Activated T-cell treated with anti-CD3 and anti-CD28 coated beads, Interleukin-2, amount 50 U/mL, for 72 hours (primary cell): ENCODE measurements at places on chromosomes 5 and 9.

GRCh38 chr5:142952229-142952628 lies 182.1 kb downstream of the ARHGAP26 start:
- no peak for DNase-seq

DNA sequence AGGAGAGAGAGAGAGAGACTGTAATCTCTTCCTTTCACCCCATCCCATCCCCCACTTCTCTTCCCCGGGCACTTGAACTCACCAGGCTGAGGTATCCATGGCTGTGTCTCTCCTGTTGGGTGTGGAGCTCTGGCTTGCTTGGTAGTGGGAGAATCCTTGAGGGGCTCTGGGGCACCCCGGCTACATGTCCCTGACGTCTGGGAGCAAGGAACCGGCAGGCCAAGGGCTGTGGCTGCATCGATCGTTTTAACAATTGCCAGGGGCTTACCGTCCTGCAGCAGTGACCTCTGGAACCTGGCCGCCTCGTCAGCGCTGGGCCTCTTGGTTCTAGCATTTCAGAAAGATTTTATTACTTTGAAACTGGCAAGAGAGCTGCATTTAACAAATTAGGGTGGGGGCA lies 30.0 kb downstream of the FGF18 start:
- no peak for DNase-seq

DNA sequence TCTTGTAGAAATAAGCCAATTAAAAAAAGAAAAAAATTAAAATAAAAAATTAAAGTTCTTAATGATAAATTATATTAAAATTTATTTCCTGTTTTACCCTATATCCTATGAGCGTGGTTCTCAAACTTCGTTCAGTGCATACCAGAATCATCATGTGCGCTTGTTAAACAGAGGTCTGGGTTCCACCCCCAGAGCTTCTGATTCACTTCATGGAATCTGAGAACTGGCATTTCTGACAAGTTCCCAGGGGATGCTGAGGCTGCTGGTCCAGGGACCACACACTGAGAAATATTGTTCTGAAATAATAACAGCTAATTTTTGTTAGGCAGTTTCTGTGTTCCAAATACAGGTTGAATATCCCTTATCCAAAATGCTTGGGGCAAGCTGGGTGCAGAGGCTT lies 79.3 kb downstream of the TMC1 start:
- no peak for DNase-seq

GRCh38 chr5:97943036-97943435 lies 760.0 kb upstream of the RIOK2 start:
- DNase-seq: no peak

- DNase-seq: peak; percentile 43
These were observed 282.4 kb downstream of the NR3C1 start for GRCh38 chr5:143121135-143121475.

DNA sequence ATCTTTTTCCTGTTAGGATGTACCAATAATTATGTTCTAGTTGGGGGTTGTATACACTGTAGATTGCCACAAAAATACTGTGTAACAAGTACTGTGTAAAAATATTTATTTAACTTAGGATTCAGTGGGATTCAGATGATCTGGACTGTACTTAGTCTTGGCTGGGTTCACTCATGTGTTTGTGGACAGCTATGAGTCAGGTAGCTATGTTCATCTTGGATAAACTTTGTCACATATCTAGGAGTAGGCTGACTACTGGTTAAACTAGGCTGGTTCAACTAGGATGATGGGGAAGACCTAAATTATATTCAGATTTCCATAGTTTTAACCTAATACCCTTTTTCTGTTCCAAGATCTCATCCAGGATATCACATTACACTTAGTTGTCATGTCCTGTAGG lies 32.1 kb upstream of the TNFSF15 start:
- DNase-seq: no peak

- DNase-seq: no peak
These were observed 210.1 kb downstream of the PSAT1 start for GRCh38 chr9:78507037-78507436.

DNA sequence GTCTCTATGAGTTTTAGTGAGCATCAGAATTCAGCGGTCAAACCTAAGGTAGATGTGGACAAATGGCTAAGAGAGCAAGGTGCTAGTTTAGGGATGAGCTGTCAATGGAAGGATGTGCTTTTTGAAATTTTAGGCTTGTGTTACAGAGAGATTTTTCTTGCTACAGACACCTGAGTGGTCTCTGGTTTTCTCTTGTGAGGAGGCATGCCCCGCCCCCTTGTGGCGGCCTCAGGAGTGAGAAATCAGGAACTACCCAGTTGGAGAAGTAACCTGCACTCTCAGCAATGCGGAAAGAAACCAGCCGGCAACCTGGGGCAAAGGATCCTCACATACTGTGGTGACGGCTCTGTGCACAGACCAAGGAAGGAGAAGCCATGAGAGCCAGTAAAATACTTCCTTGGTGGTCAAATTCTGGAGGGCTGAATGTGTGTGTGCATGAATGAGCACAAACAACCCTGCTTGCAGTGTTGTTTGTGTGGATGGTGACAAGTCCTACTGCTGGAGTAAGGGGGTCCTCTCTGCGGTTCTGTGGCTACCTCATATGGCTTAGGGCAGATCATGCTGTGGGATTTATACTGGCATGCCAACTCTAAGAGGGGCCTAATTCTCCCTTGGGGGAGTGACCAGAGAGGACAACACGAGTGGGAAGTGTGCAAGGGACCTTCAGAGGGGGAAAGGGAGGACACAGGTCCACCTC lies 16.7 kb upstream of the HSD17B4 start:
- DNase-seq: peak; percentile 77

DNA sequence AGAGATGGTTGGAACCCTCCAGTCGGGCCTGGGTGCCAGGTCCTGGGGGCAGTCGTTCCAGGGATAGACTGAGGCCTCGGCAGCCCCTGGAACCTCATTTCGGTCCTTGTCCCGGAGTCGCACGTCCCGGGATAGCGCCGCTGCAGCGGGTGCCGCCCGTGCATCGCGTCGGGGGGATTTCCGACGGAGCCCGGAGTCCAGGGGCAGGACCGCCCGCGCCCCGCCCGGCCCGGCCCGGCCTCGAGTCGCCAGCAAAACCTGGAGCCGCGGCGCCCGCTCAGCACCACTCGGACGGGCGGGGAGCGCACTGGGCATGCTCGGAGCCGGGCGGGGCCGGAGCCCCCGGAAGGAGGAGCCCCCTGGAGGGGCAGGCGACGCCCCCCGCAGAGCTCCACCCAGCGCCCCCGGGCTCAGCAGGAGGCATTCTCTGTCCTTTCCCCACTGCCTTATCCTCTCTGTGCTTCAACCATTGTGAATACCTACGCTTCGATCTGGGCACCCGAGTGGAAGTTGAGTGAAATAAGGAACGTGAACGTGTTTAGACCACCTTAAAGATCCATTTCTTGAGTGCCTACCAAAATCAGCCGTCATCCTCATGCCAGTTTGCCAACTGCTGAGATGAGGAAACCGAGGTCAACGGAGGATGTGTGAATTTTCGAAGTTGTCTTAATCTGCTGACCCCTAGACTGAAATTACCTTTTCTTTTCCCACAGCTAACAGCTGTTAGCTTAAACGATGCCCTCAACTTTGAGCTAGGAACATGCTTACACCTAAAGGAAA lies 1.7 kb upstream of the PTPN3 start:
- DNase-seq: no peak
